Activated CD4-positive, alpha-beta T cell treated with anti-CD3 and anti-CD28 coated beads for 1 hour (primary cell): ENCODE measurements at places on chromosomes 1 and 21.

DNA sequence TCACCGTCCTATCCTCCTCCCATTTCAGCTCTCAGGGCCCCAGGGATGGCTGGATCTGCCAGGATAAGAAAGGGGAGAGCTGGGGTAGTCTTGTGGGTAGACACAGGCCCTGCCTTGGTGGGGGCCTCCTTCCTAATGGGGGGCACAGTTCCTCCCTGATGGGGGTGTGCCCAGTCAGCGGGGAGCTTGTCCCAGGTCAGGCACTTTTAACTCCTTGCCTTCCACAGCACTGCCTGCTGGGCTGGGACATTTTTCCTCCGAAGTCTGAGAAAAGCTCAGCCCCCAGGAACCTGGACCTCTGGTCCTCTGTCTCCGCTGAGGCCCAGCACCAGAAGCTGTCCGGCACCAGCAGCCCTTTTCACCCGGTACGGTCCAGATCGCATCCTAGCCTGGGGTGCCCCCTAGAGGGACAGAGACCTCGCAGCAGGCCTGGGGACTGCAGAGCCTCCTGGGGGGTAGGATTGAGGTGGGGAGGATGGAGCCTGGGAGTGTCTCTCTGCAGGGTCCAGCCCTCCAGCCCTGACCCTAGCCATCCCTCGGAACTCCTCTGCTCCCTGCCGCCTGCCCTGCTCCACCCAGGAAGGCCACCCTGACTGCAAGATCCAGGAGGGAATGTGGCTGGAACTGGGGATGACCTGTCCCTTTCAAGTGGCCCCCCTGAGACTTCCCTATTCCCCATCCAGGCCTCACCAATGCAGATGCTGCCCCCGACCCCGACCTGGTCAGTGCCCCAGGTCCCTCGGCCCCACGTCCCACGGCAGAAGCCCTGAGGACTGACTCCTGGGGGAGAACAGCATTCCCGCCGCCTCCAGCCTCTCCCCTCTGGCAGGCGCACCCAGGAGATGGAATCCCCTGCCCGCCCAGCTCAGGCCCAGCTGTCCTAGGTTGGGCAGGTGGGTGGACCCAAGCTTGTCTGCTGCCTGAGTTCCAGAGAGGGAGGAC, 12.0 kb downstream of the MIIP start:
- DNase-seq, result no peak

DNA sequence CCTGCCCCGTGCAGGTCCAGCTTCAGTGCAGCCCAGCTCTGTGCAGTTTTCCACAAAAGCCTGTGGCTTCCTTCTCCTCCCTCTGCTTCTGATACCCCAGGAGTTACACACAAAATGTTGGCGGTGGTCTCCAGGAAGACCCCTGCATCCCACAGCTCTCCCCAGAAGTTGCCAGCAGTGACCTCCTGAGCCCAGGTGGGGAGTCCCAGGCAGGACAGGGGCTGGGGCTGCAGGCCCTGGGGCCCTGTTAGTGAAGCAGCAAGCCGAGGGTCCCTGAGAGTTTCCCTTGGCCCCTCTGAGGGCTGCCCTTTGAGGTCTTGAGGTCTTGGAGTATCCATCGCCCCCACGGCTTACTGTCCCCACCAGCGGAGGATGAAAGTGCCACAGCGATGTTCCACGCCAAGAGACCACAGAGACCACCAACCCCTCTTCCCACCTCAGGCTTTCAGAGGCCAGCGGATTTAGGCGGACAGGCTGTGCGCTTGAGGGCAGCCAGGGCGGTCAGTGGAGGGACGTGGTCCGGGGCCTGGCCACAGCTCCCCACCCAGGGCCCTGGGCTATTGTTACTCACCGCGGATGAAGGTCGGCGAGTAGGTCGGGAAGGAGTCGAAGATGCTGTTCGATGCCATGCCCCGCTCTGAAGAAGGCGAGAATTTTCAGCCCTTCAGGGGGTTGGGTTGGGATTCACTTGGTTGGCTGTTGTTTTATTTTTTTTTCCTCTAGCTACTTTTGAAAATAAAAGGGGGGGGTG, 34.0 kb upstream of the RUNX3 start:
- DNase-seq, result no peak

DNA sequence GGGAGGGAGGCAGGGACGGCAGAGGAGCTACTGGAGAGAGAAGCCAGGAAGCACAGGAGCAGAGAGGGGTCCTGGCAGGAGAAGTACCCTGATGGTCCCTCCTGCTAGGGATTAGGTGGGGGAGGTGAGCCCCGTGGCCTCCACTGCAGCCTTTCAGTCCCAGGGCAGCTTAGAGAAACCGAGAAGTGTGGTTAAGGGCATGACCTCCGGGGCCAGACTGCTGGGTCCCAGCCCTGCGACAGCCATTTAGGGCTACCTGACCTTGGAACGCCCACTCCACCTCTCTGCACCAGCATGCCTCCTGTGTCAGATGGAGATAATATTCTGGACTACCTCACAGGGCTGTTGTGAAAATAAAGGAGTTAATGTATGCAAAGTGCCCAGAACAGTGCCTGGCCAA, 47.4 kb downstream of the KCNN3 start:
- no peak for DNase-seq

DNA sequence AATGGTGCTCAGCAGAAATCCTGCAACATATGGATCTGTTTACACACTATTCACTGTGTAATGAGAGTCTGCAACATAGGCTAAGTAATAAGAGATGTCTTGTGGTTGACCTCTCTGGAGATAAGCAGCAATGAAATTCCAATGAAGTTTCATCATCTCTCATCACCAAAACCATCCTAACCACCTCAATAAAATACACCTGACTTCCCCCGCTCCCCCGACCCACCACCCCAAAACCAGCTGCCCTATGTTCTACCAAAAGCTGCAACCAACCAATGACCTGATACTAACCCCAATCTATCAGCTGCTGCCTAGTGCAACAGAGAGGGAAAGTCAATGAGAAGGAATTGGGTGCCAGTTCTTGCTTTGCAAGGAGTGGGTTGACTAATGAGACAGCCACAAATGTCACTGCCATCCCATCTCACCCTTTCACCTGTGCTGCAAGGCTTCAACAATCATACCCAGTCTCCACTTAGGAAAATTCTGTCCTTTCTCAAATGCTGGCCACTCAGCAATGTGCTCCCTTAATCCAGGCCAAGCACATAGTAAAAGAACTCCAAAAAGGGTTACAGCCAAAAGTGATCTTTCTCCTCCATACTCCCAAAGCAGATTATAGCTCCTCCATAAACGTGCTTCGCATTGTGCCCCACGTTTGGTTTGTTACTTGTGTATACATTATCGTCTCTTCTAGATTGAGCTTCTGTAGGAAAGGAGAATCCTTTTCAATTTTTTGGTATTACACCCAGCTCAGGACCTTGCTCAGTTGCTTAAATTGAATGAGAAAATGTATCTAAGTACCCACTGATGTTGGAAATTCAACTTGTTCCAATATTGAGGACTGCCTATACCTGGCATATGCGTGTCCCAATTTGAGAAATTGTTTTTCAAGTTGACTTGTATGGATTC, 29.0 kb downstream of the MRPL39 start:
- no peak for DNase-seq

DNA sequence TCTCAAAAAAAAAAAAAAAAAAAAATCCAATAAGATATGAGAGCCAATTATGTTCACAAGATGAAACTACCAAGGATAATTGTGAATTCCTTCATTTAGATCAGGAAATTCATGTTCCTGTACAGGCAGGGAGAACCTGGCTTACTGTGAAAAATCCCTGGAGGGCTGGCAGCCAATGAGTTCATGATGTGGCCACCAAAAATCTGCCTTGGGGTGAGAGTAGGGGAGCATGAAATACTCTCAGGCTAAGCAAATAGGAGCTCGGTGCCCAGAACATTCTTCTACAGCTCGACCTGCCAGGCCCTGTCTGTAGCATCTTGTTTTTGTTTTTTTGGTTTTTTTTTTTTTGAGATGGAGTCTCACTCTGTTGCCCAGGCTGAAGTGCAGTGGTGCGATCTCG, 50.1 kb downstream of the PIK3CD start:
- DNase-seq, result no peak

DNA sequence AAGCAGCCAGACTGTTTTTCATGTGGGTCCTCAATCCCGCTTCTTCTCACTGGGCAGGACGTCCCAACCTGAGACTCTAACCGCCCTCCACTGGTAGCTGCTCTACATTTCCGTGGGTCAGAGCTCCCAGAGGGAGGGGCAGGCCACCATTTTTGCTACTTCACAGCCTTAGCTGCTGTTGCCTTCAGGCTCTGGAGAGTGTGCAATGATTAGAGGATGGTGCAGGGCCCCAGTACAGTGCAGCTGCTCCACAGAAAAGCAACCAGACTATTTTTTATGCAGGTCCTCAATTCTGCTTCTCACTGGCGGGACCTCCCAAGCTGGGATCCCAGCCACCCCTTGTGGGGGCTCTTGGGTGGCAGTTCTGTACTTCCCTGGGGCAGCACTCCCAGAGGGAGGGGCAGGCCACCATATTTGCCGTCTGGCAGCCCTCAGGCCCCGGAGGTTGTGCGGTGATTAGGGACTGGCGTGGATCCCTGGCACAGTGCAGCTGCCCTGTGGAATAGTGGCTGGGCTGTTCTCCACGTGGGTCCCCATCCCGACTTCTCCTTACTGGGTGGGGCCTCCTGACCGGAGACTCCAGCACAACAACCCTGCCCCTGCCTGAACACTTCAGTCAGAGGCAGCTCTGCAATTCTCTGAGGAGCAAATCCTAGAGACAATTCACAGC, 647.6 kb upstream of the PKN2 start:
- DNase-seq, result no peak

DNA sequence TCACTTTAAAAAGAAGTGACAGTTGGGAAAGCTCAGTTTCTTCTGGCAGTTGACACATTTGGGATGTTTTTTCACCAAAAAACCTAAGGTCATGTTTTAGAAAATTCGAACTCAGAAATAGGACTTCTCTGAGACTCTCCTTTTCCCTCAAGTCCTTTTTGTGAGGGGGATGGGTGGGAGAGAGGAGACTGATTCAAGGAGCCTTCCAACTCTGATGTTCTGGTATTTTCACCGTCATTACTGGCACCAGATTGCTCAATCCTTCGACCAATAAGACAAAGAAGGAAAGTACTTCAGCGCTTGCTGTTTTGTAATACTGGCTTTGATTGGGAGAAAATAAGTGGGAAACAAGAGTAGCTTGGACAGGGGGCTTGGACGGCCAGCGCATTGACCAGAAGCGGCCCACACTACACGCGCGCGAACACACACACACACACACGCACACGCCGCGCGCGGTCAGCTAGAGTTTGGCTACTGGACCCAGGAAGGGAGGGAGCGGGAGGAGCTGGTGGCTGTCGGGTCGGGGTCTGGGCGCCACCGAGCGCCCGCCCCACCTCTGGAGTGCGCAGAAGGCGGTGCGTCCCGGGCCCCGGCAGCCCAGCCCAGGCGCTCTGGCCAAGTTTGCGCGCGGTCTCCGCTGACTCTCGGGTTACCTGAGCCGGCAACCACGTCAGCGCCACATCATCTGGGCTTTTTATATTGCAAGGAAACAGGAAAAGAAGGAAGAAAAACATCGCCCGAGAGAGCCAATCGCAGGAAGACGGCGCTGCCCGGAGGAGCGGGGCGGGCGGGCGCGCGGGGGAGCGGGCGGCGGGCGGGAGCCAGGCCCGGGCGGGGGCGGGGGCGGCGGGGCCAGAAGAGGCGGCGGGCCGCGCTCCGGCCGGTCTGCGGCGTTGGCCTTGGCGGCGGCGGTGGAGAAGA, at the start of gene KCNK1:
KCNK1 (plus strand) TSS at position 855 of the 921 bp plus-strand sequence; CDS start at position 921, 66 bp downstream.
- DNase-seq, result no peak

GRCh38 chr1:202616355-202616915, 93.8 kb downstream of the SYT2 start:
- no peak for DNase-seq

DNA sequence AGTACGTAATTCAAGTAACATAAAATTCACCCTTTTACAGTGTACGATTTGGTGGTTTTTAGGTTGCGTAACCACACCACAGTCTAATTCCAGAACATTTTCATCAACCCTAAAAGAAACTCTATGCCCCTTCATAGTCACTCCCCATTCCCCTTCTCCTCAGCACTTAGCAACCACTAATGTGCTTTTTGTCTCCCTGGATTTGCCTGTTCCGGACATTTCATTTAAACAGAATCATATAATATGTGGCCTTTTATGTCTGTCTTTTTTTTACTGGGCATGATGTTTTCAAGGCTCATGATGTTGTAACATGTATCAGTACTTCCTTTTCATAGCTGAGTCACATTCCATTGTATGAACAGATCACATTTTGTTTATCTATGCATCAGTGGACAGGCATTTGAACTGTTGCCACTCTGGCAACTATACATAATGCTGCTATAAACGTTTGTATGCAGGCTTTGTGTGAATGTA, 20.8 kb downstream of the OBSCN start:
- DNase-seq, result no peak

GRCh38 chr1:179043266-179043665, 17.6 kb downstream of the FAM20B start:
- DNase-seq, result no peak

GRCh38 chr1:153573351-153573750, 7.7 kb upstream of the S100A2 start:
- DNase-seq, result no peak

DNA sequence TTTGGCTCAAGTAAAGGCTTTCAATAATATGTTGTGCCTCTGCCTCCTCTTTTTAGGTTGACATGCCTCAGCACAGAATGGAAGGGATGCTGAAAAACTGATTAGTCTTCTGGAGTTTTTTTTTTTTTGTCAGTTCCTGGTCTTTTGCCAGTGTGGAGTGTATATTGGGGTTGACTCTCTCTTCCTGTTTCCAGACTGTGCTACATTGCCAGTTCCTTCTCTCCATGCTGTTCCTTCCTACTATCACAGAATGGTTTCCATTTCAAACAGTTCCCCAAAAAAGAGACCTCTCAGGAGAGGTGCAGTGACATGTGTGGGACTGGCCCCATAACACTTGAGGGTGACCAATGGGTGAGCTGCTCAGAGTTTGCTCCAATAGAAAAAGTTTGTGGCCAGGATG, 101.7 kb upstream of the ETV3 start:
- DNase-seq, result no peak

GRCh38 chr1:214850432-214851050, 232.0 kb upstream of the KCNK2 start:
- DNase-seq, result no peak

DNA sequence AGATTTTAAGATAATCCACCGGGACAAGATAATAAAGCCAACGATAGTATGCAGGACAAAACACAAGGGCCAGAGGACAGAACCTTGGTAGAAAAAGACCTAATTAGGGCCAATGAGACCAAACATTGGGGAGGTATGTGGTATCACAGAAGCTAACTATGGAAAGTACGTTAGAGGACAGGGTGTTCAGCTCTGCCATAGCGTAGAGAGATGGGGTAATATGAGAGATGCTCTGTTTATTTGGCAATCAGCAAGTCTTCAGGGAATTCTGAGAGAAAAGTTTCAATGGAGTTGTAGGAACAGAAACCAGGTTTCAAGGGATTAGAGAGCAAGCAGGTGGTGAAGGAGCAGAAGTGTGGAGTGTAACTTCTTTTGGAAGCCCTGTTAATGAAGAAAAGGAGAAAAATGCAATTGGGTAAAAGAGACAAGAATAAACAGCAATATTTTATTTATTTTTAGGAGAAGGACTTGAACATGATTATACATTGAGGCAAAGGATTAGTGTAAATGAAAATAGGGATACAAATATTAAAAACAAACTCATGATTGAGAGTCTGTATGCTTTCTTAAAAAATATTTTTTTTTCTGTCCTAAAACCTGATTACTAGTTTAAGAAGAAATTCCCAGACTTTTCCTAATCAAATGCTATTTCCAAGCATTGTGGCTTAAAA, 24.0 kb downstream of the EEIG2 start:
- DNase-seq, result no peak
